ENCODE measurements at places on chromosomes 1 and 21.

- no peak for DNase-seq
Measured at GRCh38 chr1:168235548-168235885, 9.7 kb downstream of the SFT2D2 start.

DNA sequence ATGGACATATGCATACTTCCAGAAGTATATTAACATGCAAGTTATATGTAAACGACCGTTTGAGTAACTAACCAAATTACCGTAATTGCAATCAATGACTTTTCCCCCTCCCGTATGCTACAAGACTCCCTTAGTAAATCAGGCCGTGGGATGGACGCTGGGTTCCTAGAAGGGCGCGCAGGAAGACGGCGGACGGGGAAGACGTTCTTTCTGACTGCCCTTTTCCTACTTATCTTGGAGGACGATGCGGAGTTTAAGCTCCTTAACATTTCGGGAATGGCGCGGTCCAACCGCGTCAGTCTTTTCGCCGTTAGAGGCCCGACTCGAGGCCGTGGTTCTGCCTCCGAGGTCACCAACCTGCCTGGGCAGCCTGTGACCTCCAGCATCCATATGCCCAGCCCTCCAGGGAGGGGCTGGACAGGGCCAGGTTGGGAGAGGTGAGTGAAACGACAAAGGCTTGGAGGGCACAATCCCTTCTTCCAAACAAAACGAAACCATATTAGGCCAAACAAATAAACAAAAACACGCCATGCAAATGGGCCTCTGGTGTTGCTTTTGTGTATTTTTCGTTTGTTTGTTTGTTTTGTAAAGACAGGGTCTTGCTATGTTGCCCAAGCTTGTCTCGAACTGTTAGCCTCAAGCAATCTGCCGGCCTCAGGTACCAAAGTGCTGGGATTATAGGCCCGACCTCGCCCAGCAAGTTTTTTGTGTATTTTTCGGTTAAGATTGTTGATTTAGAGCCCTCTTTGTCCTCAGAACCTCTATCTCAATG, 873 bp upstream of the PI4KB start:
- DNase-seq = peak; percentile 27

DNA sequence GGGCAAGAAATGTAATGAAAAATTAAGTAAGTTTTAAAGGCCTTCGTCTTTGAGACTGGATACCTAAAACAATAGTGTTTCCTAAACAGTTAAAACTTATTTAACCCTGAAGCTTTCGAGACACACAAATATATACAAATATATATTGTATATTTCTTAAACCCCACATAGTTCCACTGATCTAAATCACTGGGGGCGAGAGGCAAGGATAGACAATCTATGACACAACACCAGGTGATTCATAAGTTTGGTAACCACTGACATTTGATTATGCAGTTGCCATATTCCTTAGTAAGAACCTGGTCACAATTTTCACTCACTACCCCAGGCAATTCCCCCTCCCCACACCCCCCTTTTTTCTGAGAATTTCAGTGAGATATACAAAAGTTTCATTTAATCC, 55.3 kb upstream of the BOLA1 start:
- no peak for DNase-seq

DNA sequence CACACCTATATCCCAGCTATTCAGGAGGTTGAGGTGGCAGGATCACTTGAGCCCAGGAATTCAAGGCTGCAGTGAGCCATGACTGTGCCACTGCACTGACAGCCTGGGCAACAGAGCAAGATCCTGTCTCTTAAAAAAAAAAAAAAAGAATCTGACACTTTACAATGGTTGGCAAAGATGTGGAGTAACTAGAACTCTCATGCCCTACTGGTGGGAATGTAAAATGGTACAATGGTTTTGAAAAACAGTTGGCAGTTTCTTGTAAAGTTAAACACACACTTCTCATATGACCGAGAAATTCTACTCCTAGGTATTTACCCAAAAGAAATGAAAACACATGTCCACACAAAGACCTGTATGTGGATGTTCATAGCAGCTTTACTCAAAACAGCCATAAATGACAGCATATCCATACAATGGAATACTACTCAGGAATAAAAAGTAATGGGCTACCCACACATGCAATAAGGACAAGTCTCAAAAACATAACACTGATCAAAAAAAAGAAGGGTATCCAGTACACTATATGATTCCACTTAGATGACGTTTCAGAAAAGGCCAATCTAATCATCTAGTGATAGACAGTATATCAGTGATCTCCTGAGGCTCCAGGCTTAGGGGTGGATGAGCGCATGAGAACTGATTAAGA, 58.1 kb downstream of the HLCS start:
- DNase-seq = no peak

DNA sequence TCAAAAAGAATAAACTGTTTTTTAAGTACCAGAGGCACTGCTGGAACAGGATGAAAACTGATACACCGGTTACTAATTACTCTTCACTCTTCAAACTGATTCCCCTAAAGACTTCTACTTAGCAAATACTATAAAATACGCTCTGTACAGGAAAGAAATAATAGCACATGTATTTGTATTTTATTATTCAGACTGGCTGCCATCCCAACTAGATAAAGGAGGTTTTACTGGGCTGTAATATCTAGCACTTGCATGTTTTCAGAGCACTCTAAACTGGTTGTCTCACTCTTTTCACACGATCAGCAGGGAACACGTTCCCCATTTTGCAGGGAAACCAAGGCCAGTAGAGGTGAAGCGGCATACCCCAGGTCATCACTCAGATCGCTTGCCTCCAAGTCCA, 9.2 kb downstream of the SMIM12 start:
- no peak for DNase-seq

DNA sequence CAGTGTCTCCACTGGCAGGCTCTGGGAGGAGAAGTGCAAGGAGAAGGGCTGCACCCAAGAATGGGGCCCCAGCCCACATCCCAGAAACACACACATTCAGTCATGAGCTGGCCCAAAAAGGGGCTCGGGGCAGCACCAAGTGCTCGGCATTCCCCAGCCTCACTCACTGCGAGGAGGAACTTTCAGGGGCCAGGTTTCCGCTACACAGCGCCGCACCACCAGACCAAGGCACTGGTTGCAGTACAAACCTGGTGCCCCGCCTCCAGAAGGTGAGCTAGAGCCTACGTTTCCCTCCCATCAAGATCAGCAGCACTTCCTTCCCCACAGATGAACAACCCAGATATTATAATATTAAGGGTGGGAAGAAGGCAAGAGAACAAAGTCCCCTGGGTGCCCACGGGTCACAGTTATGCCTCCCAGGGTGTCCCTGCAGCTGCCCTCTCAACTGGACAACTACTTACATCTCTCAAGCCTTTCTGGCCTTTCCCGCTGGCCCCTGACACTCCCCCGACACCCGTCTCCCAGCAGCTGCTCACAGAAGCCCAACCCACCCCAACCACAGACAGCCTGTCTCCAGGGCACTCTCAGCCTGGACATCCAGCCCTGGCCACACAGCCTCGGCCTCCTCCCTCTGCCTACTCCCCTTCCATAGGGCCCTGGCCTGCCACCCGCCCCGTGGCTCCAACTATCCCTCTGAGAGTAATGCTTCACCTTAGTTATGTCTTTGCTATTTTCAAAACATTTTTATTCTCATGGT, 3.8 kb downstream of the PBXIP1 start:
- DNase-seq = no peak

DNA sequence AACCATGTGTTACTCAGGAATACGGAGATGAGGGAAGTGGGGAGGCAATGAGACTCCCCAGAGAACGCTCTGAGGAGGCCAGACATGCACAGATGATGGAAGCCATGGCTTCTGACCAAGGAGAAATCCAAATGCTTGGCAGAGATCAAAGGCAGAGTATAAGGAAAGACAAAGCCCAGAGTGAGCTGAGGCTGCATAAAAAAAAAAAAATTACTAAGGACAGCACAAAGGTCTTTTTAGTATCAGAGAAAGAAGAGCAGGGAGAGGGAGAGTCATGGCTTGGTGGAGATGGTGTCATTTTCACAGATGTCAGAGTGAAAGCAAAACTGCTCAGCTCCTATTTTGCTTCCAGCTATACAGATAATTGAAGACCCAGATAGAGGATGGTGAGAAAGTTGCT, 8.1 kb upstream of the NCF2 start:
- no peak for DNase-seq

DNA sequence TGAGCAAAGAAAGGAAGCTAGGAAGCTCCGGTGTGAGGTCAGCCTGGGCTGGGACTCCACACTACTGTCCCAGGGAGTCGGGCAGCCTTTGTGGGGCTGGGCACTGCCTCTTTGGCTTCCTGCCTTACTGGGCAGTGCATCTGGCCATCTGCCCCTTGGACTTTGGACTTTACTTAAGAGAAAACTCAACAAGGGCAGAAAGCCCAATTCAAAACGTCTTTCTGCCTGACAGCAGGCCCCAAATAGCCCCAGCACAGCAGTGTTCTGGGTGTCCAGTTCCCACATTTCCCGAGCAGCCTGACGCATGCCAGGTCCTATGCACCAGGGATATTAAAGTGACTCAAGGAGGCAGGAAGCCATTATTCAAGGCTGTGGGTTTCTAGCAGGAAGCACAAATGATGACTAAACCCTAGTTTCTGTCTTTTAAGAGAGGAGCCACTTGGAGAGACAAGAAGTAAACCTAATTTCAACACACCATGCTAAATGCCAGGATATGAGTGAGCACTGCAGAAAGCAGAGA, 37.9 kb upstream of the EDEM3 start:
- DNase-seq = peak; percentile 24

DNA sequence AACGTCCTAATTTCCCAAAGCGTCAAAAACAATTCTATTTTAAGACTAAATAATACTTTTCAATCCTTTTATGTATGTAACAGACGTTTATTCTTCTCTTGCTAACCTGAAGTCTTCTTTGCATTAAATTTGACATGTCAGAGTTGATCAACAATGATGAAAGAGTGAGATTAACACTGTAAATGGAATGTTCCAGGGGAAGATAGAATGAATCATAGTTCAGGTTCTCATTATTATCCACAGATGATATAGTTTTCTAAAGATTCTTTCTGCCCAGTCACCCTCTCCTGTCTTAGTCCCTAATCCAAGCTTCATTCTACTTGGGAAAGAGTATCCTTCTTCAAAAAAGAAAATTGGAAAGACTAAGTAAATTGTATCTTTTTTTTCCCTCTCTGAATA, 38.9 kb downstream of the SDCCAG8 start:
- no peak for DNase-seq

- DNase-seq = no peak
Measured at GRCh38 chr1:56923201-56923600, 42.6 kb downstream of the C8B start.

DNA sequence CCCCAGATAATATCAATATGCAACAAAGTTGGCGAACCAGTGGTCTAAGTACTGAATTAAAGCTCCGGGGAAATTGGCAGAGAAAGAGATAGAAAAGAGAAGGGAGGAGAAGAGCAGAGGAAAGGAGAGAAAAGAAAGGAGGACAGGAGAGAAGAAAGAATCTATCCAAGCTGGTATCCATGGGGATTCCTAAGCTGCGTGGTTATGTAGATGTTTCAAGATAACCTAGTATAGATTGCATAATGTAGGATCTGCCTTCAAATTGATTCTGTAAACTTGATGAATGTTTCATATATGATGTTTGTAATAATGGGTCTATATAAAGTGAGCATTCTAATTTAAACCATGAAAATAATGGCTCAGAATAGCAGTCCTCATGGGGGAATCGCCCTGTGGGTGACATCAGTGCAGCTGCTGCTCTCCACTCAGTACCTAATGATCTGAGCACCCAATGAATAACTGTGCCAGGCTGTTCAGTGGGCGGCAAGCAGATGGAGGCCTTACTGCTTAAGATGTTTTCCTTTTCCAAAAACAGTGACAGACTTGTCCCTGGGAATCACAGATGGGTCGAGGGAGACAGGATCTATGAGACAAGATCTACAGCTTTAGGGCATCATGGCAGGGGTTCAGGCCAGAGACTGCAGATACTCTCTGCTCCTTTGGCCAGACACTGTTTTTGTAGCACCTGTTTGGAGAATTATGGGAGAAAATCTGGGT, 78.0 kb downstream of the LAMC2 start:
- no peak for DNase-seq

GRCh38 chr1:168709405-168710363, 19.3 kb downstream of the DPT start:
- DNase-seq = no peak

DNA sequence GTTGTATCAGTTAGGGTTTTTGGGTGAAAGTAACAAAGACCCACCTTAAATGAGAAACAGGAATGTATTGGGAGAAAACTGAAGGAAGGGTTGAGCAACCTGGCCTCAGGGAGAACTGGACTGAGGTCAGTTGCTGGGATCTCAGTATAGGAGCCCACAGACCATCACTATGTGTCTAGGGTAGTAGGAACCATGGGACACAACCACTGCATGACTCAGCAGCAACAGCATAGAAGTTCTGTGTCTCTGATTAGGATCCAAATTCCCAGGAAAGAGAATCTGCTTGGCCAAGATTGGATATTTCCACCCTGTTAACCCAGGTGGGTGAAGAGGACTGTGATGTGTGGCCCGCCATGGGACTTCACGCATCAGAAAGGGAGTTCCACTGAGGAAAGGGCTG, 102.2 kb upstream of the RAB3GAP2 start:
- no peak for DNase-seq

DNA sequence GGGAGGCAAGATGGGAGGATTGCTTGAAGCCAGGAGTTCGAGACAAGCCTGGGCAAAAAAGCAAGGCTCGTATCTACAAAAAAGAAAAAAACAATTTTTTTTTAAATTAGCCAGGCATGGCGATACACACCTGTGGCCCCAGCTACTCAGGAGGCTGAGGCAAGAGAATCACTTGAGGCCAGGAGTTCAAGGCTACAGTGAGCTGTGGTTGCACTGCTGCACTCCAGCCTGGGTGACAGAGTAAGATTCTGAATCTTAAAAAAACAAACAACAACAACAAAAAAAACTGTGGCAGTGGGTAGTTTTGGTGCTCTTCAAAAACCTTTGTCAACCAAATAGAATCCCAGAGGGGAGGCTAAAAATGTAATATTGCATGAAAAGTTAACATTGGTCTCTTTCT, 734 bp downstream of the PTPN22 start:
- DNase-seq = no peak

GRCh38 chr1:1145547-1145914, 28.1 kb upstream of the TTLL10 start:
- DNase-seq = no peak

- peak; percentile 67 for DNase-seq
Measured at GRCh38 chr1:235597867-235598553, 51.6 kb downstream of the GNG4 start.

All from HuH-7 (cell line).